ENCODE measurements at places on chromosomes 13 and 19.

- DNase-seq, result no peak
These were observed 241.2 kb downstream of the ABCC4 start for GRCh38 chr13:95060014-95060519.

DNA sequence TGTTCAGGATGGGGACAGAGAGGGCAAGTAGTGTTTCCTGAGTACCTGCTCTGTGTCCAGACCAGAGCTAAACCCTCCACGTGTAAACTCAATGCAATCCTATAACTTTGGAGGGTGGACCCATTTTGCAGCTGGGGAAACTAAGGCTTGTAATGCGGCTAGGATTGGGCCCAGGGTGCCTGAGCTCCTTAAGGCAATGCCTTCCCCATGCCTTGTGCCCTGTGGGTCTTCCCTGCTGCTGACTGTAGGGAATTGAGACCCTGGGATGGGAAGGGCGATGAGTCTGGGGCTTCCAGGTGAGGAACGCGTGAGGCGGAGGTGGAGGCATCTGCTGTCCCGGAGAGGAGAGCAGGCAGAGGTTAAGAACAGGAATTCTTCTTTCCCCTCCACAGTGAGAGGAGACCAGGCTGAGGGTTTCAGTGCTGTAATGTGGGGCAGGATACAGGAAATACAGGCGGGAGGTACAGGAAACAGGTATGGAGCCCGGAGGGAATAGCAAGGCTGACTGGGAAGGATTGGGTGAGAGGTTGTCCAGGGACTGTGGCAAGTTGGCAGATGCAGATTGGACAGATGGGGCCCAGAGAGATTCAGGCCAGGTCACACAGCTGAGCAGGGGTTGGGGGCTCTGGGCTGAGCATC, 19.2 kb downstream of the SLC27A1 start:
- DNase-seq, result no peak

- DNase-seq, result no peak
These were observed 51.6 kb upstream of the CACNA1A start for GRCh38 chr19:13557756-13558398.

- peak; percentile 75 for DNase-seq
These were observed 393.5 kb downstream of the KLF12 start for GRCh38 chr13:73740666-73741065.

GRCh38 chr13:91162180-91162579, 185.3 kb upstream of the MIR17HG start:
- DNase-seq, result no peak

All from GM03348 (cell line).